Heart right ventricle (tissue), 16 donors: ENCODE measurements at places on chromosomes 5 and 9.

- DNase-seq = no peak
Observed at GRCh38 chr9:99021512-99021911, 77.8 kb downstream of the COL15A1 start.

- no peak for DNase-seq
Observed at GRCh38 chr9:104091116-104091515, 3.0 kb upstream of the SMC2 start.

DNA sequence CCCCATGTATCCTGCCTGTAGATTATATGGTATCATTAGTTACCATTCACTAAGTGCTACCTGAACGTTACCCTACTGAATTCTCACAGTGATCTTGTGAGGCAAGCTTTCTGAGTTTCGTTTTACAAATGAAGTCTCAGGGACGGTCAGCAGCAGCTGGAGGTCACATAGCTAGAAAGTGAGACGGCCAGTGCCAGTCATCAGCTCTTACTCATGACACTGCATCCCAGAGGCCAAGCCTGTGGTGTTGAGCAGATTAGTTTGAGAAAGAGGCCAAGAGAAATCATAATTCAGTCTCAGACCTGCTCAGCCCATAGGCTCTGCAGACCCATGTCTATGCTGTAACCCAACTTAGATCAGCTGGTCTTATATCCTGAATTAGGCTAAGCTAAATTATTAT lies 95.7 kb upstream of the EGFLAM start:
- DNase-seq = no peak

- DNase-seq = no peak
Observed at GRCh38 chr5:156241266-156241665, 85.7 kb upstream of the SGCD start.

- DNase-seq = no peak
Observed at GRCh38 chr9:37582548-37583157, 6.5 kb upstream of the FBXO10 start.

DNA sequence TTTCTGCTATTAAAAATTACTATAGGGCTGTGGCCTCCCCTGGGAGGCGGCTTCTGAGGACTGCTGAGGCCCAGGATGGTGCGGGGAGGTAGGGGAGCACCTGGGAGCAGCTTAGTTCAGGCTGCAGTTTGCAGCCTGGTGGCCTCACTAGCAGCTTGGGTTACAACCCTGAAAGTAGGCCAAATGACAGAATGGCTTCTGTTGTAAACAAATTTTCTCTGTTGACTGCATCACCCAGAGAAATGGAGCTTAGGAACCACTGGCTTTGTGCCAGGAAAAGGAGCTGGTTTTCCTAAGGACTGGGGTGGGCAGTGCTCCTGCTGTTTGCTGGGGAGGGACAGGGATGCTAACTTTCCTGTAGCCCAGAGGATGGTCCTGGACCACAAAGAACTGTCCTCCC lies 130.3 kb downstream of the ENTREP1 start:
- no peak for DNase-seq

DNA sequence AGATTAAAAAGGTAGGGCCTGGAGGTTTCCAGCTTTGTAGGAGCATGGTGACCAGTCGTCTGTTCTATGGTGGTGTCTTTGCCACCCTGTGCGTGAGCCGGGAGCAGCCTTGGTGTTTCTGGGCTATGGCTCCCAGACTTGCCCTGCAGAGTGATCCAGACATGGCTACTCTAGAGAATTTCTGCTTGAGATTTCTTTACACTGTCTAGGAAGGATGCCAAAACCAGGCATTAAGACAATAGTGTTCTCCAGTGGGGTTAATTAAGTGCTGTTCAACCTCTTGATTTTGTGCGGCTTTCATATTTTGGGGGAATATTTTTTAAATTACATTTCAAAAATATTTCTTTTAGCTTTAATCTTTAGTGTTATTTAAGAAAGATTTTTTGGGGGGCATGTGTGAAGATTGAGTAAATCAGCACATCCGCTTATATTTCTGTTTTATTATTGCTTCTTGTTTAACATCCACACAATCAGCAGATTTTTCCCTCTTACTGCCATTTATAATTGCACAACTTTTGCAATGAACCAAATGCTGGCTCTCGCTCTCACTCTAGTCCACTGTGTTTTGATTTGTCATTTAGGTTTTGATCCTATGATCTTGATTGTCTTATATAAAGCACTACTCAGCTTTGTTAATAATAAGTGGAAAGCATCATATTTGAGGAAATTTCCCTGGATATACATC lies 110.5 kb downstream of the RASGRF2 start:
- no peak for DNase-seq

DNA sequence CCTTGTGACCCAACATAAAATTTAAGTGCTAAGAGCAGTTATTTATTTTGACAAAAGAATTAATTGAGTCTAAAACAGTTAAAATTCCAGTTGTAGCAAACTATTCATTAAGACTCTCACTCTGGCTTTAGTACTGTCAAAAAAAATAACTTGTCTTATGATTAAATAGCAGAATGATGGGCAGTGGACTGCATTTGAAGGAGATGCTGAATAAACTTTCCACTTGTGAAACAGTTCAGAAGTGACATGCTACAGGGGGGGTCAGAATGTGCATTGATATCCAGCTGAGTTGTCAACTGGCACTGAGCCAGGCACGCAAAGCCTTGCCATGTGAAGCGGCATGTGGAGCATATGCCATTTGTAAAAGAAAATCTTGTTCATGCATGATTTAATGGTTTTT lies 76.0 kb downstream of the FCHO2 start:
- peak; percentile 8 for DNase-seq

DNA sequence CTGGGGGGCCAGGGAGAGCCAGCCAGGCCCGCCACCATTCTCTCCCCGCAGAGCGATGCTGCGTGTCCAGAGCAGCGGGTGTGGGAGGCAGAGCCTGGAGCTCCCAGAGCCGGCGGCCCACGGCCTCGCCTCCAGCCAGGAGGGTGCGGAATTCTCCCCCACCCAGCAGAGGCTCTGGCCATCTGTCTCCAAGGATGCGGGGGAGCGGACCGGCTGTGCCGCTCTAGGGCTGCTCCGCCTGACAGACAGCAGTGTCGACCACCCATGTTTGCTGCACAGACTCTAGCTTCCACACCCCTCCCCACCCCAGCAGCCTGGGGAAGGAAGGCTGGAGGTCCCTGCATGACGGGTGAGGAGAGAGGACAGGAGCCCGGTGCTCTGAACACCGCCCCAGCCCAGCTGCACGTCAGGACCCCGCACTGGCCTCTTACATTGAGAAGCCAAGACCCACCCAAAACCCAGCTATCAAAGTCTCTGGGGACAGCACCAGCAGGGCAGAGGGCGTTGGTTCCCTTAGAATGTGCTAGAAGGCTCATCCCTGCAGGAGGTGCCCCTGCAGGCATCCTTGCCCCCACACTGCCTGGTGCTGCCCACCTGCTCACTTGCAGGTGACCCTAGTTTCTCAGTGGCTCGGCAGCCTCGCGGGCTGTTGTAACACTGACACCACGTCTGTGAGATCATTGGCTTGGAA lies 29.7 kb upstream of the FCN1 start:
- DNase-seq = no peak

- DNase-seq = no peak
Observed at GRCh38 chr9:14084867-14085266, 229.1 kb downstream of the NFIB start.

- DNase-seq = no peak
Observed at GRCh38 chr9:2771661-2772060, 54.4 kb downstream of the KCNV2 start.

- DNase-seq = no peak
Observed at GRCh38 chr5:27377626-27378025, 339.2 kb upstream of the CDH9 start.

DNA sequence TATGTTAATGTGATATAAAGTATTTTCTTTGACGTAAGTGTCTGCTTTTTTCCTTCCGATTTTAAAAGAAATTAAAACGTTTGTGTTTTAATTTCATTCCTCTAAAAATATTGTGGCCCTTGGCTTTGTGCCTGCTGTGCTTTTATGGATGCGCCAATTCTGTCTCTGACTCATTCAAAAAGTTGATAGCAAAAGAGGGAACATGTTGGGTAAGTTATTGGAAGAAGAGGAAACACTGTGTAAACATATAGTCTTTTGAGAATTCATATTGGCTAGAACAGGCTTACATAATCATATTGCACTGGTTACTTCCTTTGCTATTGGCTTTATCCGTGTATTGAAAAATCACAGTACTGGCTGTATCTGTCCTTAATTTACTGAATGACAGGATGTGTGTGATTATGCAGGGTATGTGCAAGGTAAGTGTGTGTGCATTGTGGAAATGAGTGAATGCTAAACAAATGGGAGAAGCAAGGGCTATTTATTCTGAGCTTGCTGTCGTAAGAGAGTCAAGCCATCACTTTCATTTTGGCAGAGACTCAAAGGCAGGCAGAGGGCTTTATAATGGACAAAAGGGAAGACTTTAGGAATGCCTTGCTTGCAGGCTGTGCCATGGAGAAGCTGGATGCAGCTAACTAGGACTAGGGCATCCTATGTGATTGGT lies 67.8 kb downstream of the SGCD start:
- no peak for DNase-seq

GRCh38 chr5:103510851-103511553 lies 51.6 kb downstream of the NUDT12 start:
- DNase-seq = no peak

- no peak for DNase-seq
Observed at GRCh38 chr5:2205596-2206226, 323.0 kb upstream of the IRX4 start.

DNA sequence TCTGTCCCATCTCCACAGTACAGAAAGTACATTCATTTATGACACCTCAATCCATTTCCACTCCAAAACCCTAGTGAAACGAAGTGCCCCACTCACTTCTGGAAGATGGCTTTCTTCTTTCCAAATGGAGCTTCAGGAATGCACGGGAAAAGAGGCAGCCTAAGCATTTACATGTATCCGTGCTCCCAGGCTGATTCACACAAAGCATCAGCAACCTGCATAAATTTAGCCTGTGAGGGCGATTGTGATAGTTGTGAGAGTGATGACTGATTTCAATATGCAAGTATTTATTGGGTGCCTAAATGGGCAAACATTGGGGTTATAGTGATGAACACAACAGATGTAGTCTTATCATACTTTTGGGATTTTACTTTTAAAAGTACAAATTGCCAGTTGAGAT lies 86.6 kb downstream of the PLPPR1 start:
- DNase-seq = no peak

- DNase-seq = no peak
Observed at GRCh38 chr9:23779220-23779619, 46.8 kb downstream of the ELAVL2 start.
